GM12892 (cell line): ENCODE measurements at places on chromosomes 6 and 20.

GRCh38 chr6:169365567-169366257, 112.1 kb upstream of the THBS2 start:
- no peak for DNase-seq

- no peak for DNase-seq
Observed at GRCh38 chr6:64280569-64280968, 645.0 kb downstream of the PHF3 start.

DNA sequence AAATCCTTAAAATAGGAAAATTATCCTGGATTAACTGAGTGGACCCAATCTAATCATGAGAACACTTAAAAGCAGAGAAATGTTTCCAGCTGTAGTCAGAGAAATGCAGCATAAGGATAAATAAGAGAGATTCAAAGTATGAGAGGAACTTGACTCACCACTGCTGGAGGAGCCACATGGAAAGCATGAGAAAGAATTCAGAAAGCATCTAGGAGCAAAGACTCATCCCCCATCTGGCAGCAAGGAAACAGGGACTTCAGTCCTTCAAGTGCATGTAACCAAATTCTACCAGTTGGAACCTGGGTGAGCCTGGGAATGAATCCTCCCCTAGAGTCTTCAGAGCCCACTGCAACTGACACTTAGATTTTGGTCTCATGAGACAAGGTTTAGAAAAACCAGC, 33.7 kb downstream of the RNF146 start:
- no peak for DNase-seq

- DNase-seq = no peak
Observed at GRCh38 chr6:31122791-31123706, 2.8 kb upstream of the CDSN start.
